ENCODE measurements at places on chromosomes 6 and 20.

GRCh38 chr20:38872036-38872435 is 54.2 kb upstream of the FAM83D start:
- DNase-seq = no peak

DNA sequence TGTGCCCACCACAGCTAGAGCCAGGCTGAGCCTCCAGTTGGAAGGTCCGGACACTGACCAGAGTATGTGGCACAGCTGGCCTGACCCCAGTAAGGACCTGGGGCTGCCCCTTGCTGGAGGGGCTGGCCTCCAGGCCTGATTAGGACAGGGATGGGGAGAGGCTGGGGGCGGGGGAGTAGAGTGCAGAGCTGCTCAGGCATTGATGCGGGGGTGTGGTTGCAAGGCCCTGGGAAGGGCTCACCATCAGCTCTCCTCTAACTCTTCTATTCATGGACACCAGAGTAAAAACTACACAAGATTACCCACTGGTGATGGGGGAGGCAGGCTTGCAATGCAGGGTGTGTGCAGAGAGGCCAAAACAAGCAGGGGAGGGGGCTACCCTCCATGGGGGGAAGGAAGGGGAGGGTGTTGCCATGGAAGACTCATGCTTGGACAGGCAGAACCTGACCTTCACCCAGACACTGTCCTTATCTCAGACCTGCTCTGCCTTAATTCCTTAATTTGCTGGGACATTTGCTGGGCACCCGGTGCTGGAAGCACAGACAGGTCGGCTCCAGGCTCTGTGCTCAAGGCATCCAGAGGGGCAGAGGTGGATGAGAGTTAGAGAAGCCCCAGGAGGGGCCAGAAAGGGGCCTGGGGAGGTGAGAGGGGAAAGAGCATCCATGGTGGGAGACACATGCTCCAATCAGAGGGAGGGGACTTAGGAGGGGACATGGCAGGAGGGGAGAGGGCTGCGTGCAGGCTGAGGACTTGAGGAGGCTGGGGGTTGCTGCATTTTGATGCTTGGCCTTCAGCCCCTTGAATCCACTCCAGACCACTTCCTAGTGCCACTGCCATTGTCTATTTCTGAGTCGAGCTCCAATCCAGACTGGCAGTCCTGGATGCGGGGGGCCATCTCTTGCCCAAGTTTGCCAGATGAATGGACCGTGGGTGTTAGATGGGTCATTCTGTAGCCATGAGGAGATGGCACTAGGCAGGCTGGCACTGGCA is 7.6 kb upstream of the EMILIN3 start:
- DNase-seq = no peak

DNA sequence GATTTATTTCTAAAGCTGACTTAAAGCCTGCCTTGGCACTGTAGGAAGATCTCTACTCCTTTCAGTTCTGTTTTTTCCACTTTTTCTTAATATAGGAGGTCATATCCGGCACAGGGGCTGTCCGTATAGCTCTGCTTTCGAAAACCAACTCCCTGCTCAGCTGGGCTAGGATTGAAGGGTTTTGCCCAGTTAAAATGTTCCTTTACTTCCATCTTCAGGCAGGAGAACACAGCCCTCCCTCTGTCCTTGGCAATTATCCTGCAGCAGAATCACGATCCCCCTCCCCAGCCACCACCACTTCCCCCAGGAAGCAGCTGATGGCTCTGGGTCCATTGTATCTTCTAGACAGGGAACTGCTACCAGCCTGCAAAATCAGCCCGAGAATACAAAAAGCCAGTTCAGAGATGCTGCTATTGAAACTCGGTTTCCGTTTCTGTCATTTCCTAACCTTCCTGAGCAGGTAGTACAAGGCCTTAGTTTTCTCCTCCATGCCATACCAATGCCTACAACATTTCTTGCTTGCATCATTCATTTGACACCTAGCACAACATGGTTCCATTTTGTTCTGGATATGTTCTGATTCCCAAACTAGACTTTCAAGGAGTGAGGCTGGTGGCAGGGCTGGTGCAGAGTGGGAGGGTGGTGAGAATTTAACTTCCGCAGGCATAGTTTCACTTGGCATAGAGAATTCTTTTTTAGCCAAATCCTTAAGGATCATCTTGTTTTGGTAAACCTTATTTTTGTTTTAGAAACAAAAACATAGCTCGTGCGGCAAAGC is 53.9 kb downstream of the FAM50B start:
- DNase-seq = no peak

DNA sequence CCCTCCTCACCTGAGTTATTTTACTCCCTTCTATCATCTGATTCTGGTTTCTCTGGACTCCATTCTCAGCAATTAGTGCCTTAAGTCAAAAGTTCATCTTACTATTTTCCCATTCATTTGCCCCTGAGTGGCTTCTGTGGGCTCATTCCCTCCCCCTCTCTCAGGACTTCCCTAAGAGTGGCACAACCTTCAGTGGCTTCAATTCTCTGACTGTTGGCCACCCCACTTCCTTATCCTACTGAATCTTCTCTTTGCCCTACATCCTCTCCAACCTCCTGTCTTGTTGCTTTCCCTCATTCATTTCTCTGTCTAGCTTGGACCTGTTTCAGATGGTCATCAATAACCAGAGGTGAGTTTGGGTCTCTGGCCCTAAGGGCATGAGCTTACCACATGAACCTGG is 61.1 kb upstream of the GLP1R start:
- DNase-seq = no peak

GRCh38 chr20:31560746-31561598 is 44.1 kb upstream of the ID1 start:
- no peak for DNase-seq

- no peak for DNase-seq
Observed at GRCh38 chr20:43533060-43533459, 25.6 kb downstream of the L3MBTL1 start.

DNA sequence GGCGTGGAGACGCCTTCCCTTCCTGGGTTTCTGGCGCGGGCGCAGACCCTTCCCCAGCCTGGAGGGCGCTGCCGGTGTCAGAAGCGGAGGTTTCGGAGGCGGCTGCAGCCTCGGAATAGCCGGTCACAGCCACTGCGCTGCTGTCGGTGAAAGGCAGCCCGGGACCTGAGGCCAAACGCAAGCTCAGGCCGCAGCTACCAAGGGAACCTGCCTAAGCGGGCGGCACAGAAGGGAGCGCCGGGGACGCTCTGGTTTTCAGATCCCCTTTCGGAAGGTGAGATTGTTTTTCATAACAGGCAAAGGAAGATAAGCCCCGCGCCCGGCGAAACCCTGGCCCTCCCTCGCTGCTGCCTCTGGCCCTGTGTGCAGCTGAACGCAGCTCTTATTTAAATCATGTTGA is 116.5 kb downstream of the FAM120B start:
- peak; percentile 84 for DNase-seq

DNA sequence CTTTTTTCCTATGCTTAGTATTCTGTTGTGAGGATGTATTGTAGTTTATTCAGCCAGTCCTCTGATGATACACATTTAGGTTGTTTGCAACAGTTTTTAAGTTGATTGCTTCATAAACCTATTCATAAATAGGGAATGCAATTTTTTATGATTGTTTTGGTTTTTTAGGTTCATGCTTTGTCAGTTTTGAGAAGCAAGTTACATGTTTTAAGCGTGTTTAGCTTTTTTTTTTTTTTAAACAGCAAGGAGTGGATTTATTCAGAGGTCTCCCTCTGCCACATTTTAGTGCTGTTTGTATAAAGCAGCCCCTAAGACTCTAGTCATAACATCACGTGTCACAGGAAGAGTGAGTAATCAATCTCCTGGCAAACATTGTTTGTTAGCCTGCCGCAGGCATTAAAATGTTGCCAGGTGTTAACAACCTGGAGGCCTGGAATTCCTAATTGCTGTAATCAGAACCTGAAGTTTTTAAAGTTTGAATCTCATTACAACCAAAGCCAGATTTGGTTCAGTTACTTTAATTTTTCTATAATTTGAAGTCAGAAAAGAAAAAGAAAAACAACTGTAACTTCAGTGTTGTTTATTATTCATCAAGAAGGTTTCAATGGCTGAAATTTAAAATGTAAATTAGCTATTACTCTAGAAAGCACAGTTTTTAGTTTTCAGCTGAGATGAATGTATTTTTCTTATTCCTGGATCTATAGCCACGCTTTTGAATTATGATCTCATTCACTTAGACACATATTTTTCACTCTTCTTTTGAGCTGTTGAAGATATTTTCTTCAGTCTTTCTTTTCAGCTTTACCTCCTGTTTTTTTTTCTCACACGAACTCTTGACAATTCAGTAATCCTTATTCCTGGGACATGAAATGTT is 59.2 kb downstream of the KCNS1 start:
- DNase-seq = peak; percentile 64

GRCh38 chr6:169778646-169779045 is 27.2 kb downstream of the ERMARD start:
- DNase-seq = peak; percentile 15

DNA sequence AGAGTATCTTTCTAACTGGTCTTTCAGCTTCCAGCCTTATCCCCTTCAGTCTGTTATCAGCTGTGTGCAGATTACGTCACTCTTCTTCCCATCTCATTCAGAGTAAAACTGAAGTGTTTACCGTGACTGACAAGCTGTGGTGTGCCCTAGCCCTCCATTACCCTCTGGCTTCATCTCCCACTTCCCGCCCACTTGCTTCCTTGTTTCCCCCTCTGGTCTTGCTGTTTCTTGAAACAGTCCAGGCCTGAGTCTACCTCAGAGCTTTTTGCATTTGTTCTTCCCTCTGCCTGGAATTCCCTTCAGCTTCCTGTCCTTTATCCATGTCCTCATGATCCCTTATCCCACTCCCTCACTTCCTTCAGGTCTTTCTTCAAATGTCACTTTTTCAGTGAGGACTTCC is 66.9 kb downstream of the CARMIL1 start:
- DNase-seq = no peak

DNA sequence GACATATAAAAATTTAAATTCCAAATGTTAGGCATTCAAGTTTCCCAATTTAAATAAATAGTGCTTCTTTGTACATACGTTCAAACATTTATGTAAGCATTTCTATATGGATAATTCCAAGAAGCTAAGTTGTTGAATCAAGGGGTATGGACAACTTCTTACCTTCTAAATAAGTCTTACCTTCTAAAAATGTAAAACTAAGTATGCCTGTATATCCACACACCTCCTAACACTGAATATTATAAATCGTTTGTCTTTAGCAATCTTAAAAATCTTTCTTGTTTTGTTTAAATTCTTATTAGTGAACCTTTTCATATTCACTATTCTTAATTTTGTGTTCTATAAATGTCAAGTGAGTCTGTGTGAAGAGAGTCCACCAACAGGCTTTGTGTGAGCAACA is 2.5 kb upstream of the ZSCAN16 start:
- no peak for DNase-seq

DNA sequence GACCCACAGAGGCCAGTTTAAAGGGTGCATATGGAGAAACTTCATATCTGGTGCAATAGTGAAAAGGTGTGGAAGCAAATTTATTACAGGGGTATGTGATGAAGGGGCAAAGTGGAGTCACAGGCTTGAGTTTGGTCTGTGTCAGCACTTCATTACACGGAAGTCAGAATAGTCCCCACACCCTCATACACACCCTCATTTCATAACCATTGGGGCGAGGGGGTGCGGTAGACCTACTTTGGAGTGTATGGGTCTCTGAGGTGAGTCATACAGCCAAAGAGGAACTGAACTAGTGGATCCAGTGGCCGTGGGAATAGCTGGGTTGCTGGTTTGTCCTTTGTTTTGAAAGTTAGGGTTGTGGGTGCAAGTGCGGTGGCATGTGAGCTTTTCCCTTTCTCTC is 3.3 kb downstream of the TM9SF4 start:
- no peak for DNase-seq

- no peak for DNase-seq
Observed at GRCh38 chr6:156779206-156780094, 2.3 kb downstream of the ARID1B start.

DNA sequence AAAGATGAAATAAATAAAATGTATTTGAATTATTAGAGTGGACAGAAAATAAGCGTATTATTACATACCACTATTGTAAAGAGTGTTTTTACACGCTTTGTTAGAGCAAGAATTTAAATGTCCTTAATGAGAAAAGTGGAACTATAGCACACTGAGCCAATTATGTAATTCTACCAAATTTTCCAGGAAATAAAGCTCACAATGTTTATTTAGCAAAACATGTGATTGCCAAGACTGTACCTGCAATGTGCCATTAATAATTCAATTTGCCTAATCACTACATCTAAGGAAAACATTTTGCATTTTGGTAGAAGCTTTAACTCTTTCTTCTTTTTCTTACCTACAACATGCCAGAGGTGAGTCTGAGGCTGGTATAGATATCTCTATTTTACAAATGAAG is 58.7 kb upstream of the PHACTR1 start:
- no peak for DNase-seq

DNA sequence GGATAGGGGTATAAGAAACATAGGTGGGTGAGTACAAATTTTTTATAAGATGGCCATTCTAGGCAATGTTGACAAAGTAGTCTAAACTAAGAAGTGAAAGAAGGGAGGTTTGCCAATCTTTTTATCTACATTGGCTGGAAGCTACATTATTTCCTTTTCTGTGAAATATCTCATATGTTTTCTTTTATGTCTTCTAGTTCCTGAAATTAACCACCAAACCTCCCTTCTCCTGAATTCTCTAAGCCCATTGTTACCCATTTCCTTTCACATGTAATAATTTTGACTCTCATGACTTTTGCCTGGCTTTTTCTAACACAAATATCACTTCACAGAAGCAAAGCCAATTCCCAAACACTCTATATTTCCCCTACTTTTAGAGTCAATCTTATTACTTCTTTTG is 496.2 kb upstream of the JAG1 start:
- DNase-seq = no peak

DNA sequence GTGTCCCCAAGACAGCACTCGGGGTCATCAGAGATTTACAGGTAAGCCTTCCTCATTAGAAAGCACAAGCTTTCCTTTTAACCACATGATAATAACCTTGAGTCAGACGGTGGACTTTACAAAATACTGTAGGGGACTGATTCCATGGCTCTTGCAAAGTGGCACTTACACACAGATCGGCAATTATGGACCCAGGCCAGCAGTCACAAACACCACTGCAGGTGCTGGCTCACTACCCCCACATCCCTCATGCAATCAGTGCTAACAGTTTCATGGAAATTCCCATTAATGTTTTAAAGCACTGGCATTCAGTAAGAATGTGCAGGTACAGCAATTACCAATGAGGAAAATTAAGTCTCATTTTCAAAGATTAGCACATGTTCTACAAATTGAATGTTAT is 516.5 kb downstream of the PRKN start:
- no peak for DNase-seq

DNA sequence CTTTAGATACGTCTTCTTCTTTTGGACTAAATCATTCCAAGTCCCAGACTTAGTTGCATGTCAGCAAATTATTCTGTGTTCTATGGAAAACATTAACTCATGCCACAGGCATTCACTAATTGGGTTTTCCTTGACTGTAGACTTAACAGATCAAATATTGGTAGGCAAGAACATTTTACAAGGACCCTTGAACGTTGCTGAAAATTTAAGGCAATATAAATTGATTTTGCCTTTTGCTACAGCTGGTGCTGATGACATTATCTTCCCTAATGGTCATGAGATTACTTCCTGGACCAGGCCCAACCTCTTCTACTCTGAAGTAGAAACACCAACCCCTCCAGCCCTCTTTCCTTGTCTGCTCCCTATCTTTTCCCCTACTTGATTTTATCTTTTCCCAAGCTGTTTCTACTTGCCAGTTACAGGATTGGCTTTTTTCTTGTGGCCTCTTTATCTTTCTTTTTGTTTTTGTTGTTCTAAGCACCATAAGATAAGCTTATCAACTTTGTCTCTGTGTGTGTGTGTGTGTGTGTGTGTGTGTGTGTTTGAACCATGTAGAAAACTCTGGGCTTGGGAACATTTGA is 514.0 kb upstream of the SOX4 start:
- DNase-seq = no peak
